ENCODE measurements at places on chromosomes 7 and 10.

GRCh38 chr10:63489838-63490237 is 24.1 kb upstream of the JMJD1C start:
- DNase-seq = no peak

GRCh38 chr10:81865581-81865980 is 9.4 kb upstream of the NRG3 start:
- DNase-seq = no peak

DNA sequence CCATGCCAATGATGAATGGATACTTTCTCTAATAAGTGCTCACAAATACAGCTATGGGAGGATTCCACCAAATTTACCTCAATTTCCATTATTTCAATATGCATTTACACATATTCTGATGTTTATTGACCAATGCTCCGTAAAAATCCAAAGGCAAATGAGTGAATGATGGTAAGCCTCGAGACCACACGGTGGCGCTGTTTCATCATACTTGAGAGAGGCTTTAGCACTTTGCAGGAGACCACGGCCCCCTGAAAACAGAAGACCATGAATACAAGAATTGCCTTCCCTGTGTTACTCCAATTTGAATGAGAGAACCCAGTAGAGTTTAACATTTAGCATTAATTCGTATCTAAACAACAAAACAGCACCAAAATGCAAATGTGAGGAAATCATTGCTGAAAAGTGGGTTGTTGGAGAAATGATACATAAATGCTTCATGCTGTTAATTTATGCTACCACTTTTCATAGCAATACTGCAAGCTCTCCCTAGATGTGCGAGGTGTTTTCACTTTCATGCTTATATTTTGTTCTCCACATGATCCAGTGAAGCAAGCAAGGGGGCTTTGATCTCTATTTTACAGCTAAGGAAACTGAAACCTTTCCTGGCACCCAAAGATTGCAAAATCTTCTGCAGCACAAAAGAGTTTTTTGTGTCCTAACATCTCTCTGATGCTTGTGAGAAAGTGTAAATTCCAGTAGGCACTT is 35.4 kb downstream of the TRIL start:
- peak; percentile 43 for DNase-seq

DNA sequence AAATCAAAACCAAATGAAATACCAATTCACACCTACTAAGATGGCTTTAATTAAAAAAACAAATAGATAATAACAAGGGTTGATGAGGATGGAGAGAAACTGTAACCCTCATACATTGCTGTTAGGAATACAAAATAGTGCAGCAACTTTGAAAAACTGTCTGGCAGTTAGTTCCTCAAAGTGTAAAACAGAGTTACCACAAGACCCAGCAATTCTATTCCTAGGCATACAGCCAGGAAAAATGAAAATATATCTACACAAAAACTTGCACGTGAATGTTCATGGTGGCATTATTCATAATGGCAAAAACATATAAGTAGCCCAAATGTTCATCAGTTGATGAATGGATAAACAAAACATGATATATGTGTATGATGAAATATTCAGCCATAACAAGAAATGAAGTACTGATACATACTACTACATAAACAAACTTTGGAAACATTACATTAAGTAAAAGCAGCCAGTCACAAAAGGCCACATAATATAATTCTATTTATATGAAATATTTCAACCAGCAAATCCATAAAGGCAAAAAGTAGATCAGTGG is 83.5 kb downstream of the BRAF start:
- DNase-seq = no peak

GRCh38 chr7:106139265-106140251 is 27.4 kb upstream of the SYPL1 start:
- no peak for DNase-seq

DNA sequence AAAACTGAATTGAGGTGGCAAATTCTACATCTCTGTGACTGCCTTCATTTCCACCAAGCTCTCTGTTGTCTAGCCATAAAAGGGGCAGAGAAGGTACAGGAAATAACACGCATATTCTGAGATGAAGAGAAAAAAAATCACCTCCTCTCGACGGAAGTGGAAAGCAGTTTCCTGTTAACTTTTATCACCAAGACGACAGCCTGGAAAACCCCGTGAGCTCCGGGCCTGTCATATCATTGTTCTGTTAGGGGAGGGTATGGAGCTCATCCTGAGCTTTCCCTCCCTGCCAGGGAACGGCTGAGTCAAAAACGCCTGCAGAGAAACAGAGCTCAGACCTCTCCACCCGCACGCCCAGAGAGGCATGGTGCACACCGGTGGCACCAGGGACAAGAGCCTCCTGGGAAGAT is 200.3 kb downstream of the PRPF18 start:
- DNase-seq = peak; percentile 75

- no peak for DNase-seq
Observed at GRCh38 chr7:11751315-11751714, 80.7 kb downstream of the THSD7A start.

GRCh38 chr7:153930696-153931095 is 121.5 kb upstream of the DPP6 start:
- DNase-seq = no peak

DNA sequence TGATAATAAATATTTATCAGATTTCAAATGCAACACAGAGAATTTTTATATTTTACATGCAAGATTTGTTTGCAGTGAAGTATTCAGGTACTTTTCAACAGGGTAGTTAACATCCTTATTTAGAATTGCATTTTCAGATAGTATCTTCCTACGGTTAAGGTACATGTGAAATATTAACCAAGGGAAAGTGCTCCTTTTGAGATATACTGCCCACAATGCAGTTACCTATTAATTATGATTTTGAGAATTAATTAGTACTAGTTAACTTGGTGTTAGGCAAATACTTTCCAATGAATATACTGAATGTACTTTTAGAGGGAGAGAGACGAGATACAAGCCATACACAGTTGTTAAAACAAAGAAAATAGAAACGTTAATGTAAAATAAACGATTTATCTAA is 206.2 kb upstream of the YAE1 start:
- no peak for DNase-seq

GRCh38 chr10:48439581-48440041 is 133.1 kb downstream of the MAPK8 start:
- DNase-seq = no peak

- no peak for DNase-seq
Observed at GRCh38 chr7:101386558-101387231, 24.0 kb downstream of the COL26A1 start.

DNA sequence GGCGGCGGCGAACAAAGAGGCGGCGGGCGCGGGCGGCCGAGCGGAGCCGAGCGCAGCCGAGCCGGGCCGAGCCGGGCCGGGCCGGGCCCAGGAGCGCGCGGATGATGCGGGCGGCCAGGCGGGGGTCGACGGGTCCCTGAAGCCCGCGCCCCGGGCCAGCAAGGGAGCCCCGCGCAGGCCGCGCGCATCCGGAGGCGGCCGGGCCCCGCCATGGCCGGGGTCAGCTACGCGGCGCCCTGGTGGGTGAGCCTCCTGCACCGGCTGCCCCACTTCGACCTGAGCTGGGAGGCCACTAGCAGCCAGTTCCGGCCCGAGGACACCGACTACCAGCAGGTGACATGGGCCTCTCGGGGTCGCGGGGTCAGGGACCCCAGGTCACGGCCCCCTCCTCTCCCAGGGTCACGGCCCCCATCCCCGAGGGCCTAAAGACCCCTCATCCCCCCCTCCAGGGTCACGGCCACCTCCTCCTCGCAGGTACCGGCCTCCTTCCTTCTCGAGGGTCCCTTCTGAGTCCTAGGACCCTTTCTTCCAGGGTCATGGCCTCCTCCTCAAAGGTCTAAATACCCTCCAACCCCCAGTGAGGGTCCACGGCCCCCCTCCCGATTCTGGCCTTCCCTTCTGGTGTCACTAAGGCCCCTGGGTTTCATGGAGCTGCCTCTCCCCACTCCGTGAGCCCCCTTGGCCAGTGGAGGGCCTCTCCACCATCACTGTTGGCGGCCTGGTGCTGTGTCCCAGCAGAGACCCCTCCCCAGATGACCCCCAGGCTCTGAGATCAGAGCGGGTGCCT is at the start of gene TTYH3:
TTYH3 (plus strand) TSS at position 41 of the 787 bp plus-strand sequence; CDS start at position 211, 170 bp downstream.
- no peak for DNase-seq

DNA sequence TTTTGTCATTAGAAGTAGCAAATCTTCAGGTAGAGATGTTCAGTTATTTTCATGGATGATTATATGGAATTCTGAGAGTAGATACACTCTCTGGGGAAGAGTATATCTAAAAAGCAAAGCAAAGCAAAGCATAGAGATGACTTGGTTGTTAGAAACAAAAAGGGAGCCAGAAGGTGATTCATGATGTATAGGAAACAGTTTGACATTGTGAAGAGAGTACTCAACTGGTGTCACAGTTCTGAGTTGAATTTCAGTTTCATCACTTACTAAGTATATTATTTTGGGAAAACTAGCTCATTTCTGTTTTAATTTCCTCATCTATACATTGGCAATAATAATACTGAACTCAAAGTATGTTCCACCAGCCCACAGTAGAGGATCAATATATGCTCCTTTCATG is 86.8 kb downstream of the SEMA3C start:
- no peak for DNase-seq

DNA sequence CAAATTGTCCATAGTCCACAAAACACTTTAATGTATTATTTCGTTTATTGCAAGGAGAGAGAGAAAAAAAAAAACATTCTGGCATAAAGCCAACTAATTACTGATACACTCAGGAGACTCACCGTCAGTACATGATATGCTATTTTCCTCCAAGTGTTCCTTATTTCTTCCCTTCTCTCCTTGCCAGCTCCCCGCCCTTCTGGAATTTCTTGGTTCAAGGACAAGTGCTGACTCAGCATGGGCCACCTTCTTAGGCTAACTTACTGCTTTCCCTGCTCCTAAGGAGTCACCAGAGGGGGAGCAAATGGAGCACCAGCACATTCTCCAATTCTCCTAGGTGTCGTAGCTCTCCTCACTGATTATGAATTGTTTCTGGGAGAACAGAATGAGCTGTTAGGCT is 133.8 kb upstream of the HDAC9 start:
- no peak for DNase-seq

DNA sequence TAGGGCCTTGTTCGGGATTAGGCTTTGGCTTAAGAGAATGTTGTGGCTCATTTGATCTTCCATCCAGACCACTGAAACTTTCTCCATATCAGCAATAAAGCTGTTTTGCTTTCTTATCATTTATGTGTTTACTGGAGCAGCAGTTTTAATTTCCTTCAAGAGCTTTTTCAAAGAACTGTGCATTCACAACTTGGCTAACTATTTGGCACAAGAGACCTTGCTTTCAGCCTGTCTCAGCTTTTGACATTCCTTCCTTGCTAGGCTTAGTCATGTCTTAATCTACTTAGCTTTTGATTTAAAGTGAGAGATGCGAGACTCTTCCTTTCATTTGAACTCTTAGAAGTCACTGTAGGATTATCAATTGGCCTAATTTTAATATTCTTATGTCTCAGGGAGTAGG is 19.1 kb upstream of the AKR1B1 start:
- DNase-seq = no peak

DNA sequence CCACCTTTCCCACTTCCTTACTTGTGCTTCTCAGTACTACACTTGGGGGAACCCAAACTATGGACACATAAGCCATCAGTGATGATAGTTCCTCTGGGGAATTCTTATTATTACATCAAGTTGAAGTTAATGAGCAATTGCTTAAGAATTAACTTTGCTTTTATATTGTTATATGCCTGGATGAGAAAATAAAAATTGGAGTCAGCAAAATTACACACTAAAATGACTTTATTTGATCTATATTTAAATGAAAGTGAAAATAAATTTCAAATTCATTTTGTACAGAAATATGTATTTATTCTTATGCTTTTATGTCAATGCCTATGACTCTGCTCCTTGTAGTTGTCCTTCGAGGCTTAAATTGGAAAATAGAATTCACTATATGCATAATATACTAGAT is 149.4 kb upstream of the KCND2 start:
- DNase-seq = no peak

GRCh38 chr10:29646238-29646902 is 11.6 kb upstream of the SVIL start:
- no peak for DNase-seq

- peak; percentile 47 for DNase-seq
Observed at GRCh38 chr10:24552346-24553016, 171.2 kb downstream of the ARHGAP21 start.

DNA sequence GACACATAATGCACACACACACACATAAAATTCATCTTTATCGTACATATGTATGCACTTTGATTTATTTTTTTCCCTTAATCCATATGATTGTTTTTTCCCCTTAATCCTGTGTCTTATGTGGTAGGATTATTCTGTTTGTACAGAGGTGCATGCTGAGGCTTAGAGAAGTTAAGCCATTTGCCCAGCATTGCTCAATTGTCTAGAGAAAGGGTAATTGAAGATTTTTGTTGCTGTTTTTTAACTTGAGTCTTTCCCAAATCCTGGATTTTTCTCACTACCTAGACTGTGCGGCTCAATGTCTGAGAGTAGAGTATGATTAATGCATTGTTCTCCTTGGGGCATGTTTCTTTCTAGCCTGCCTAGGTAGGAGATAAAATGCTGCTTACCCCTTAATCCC is 35.0 kb downstream of the WBP1L start:
- DNase-seq = no peak

DNA sequence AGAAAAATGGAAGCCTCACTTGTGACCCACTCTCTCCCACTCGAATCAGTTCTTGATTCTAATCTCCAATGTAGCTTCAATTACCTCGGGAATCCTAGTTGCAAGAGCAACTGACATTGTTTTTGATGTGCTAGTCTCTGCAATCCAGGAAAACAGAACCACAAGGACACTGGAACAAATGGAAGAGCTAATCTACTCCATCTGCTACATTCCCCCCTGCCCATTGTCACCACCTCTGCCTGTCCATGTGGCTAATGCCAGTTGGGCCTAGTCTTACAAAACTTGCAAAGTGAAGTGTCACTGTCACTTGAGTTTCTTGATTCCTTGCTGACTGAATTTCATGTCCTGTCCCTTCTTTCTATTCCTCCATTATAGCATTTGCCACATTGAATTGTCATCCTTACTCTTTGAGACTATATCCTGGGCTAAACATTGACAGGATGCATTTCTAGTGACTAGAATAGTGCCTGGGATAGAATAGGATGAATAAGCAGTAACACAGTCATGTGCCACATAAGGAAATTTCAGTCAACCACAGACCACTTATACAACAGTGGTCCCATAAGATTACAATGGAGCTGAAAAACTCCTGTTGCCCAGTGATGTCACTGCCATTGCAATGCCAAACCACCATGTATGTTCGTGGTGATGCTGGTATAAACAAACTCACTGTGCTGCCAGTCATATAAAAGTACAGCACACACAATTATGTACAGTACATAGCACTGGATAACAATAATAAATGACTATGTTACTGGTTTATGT is 13.5 kb downstream of the GCC1 start:
- no peak for DNase-seq

GRCh38 chr7:77862691-77863090 is 64.1 kb downstream of the PHTF2 start:
- DNase-seq = no peak

DNA sequence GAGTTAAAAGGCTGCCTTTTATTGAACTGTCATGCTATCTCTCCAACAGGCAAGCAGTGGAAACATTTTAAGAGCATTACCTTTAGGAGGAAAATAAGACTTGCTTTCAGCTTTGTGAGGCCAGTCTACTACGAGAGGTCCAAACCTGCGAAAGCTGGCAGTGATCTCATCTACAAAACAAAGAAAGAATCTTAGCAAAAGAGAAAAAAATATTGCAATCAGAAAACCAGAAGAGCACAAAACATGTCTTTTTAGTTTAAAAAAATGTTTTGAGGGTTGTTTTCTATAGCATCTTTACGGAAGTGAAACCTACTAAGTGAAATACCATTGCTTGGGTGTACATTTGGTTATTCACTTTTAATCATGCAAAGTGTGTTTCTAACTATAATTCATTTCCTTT is 147.9 kb downstream of the CPEB3 start:
- no peak for DNase-seq
